ENCODE measurements at places on chromosomes 2 and 18.

GRCh38 chr2:150450765-150451164 lies 36.7 kb downstream of the RND3 start:
- DNase-seq, result no peak

DNA sequence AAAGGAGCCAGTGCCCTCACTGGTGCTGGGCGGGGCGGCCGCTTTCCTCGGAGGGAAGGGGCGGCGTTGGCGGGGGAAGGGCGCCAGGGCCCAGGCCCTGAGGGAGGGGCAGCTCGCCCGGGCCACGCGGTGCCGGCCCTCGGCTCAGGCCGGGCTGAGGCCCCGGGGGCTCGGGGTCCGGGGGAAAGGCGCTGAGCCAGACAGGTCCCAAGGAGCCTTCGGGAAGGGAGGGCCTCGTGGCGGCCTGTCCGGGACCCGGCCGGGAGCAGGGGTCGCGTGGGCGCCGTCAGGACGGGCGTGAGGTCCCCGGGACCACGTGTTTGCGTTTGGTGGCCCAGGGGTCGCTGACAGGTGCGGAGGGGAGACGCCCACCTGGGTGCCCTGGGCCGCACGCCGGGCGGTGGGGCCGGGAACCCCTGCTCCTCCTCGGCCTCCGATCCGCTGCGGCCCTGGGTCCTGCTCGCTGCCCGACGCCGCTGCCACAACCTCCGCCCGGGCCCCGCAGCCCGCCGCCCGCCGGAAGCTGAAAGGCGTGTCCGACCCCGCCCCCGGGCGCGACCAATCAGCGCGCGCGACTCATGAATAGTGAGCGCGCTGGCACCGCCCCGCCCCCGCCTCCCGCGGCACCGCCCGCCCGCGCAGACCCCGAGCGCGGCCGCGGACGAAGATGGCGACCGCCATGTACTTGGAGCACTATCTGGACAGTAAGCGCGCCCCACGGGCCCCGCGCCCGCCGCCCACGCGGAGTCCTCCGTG lies at the start of gene ING5:
TSS of gene ING5 (plus strand) at position 641 of the 756 bp plus-strand sequence. CDS start at position 668, 27 bp downstream.
- DNase-seq, result peak; percentile 96

DNA sequence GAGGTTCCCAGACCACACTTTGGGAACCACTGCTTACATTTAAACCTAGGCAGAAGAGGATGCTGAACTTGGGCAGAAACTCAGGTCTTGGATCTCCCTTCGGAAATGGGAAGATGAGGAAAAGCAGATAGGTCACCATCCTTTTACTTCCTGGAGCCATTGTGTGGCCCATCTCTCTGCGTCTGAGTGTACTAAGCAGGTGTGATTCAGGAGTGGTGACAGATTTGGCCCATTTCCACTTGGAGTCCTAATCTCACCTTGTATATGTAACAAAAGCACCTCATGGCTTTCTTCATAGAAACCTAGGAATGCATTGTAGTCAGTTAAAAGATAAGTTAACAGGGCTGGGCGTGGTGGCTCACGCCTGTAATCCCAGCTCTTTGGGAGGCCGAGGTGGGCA lies 71.0 kb downstream of the PRKCE start:
- DNase-seq, result no peak

DNA sequence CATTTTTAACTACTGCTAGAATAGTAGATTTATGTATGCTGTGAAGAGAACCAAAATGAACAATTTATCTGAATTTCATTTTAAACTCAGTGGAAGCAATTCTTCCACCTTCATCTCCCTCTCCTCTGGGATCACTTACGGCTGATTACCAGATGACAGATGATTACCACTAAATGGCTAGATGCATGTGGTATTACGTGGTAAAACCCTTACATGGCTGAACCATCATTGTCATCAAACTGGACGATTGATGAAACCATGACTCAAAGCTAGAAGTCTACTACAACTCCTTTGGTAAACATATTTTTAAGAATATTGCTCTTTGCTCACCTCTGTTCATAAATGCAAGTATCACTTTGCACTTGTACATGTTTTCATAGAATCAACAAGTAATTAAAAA lies 48.5 kb upstream of the DOCK10 start:
- no peak for DNase-seq

GRCh38 chr2:230161184-230161583 lies 58.6 kb downstream of the SP110 start:
- DNase-seq, result no peak

DNA sequence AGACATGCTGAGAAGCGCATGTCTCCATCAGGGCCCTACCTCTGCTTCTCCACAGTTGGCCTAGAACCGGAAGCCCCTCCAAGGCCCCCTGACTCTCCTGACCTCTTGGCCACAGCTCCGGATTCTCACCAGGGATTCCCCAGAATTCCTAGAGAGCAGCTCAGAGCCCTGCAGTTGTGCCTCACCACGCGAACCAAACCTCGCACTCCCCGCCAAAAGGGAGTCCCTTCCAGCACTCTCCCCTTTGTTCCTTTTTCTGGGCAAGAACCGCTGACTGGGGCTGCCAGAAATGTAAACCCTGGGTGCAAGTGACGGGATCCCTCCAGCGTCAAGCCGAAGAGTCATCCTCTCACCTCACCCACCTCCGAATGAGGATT lies 36.7 kb downstream of the AFF3 start:
- no peak for DNase-seq

DNA sequence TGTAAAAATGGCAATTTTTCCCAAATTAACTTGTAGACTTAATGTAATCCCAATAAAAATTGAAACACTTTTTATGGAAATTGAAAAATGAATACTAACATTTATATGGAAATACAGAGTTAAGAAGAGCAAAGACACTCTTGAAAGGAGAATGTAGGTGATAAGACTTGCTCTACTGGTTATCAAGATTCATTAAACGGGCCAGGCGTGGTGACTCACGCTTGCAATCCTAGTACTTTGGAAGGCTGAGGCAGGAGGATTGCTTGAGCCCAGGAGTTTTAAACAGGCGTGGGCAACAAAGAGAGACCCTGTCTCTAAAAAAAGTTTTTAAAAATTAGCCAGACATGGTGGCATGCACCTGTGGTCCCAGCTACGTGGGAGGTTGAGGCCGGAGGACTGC lies 29.5 kb upstream of the ZNF396 start:
- DNase-seq, result no peak

GRCh38 chr2:230772156-230772555 lies 59.5 kb downstream of the CAB39 start:
- no peak for DNase-seq

GRCh38 chr18:68176901-68177300 lies 538.0 kb downstream of the TMX3 start:
- DNase-seq, result no peak

DNA sequence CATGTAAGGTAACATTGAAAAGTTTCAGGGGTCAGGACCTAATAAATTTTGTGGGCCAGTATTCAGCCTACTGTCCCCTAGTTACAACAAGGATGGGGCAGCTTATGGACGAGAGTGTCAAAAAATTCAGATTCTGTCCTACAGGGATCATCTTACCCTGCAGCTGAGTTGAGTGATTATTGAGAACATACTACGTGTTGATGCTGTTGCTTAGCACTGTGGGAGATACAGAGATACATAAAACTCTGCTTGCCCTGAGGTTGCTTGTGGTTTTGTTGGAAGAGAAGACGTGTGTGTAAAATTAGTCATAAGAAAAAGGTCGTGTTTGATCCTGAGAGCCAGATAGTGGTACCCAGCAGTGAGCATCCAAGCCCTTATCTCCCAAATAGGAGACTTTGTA lies 253.2 kb downstream of the NEDD4L start:
- peak; percentile 51 for DNase-seq

DNA sequence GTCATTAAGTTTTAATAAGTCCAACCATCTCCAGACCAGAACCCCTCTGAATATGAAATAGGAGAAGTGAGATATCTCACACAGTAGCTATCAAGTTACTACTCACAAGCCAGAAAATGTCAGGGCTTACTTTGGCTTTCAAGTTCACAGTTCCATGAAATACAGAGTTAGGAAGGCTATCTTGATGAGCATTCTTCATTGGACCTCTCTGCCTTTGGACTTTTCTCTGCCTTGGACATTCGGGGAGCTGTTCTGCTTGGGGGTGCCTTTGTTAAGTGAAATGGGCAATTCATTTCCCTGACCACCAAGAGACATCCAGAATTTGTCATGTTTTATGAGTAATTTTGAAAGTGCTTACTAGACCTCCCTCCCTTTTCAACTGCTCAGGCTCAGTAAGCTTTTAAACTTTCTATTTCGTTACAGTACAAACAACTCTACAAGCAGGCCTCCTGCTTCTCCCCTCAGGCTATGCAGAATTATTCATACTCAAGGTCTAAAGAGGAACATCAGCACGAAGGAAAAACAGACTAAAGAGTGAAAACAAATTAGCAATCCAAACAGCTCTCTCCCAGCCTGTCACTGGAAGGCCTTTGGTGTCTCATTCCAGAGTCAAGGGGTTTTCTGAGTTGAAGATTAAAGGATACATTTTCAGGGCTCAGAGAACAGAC lies 95.3 kb downstream of the MREG start:
- no peak for DNase-seq

- no peak for DNase-seq
These were observed 14.6 kb upstream of the MCM6 start for GRCh38 chr2:135890835-135891234.

DNA sequence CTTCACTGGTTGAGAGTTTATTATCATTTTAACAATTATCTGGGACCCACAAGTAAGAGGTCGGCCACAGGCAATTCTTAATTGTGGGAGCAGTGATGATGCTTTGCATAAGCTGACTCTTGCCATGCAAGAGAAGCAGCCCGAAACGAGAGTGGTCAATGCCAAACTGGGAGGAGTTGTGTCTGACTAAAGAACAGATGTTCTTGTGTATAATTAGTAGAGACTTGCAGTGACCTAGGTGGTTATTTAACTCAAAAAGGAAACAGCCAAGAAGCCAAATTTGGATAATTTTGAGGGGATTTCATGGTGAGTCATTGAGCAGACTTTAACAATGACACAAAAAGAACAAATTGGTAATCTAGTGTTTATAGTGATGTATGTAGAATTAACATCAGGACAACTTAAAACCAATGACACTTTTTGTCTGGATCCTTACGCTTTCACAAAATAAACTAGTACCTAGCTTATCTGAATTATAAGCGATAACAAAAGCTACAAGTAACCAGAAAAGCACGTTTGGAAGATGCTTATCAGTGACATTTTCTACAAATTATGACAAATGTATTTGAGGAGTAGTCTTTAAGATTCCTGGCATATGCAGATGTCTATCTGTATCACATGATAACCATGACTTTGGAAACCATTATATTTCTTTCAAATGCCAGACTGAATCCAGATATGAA lies 184.7 kb upstream of the DLGAP1 start:
- no peak for DNase-seq

DNA sequence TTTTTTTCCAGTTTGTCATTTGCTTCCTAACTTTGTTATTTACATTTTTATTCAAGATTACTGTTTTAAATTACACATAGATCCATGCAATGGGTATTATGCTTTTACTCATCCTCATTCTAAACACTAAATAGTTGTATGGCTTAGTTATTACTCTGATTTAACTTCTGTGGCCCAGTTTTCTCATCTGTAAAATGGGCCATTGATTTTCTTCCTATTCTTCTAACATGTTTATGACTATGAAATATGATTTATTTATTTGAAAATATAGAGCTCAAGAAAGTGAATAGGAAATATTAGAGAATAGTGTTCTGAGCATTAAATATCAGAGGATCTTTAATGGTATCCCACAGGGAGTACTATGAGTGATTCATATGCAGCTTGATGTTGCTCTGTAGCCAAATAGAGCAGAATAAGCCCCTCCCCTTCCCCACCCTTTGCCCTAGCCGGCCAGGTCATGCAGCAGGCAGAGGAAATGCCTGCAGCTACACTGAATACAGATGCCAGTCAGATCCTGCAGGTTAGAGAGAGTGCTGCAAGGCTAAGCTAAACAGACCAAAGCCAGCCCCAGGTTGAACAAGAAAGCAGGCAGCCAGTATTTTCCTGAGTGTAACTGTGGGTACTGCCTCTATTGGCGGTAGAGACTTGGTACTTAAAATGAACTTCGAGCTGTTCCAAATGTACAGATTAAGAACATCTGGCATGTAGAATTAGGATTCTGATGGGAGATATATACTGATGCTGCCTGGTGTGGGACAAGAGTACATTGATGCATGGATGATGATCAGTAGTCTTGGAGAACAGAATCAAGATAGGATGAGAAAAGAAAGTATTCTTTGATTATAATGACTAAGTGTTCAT lies 11.7 kb upstream of the ACYP2 start:
- DNase-seq, result peak; percentile 17

DNA sequence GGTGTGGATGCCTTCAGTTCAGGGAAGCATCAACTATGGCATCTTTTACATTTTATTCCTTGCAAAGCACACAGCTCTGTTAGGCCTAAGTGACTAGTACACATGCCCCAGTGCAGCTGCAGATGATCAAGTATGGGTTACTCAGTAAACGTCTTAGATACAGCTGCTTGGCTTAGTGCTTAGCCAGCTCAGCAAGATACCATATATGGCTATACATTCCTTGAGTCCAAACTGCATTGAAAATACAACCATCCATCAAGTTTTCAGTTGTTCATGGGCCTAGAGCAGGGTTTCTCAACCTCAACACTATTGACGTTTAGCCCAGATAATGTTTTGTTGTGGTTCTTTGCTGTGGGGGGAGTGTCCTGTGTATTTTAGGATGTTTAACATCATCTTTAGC lies 769.9 kb downstream of the TSN start:
- DNase-seq, result no peak

- DNase-seq, result no peak
These were observed 127.6 kb downstream of the DYM start for GRCh38 chr18:49332706-49333406.

GRCh38 chr18:9550429-9550828 lies 63.9 kb downstream of the PPP4R1 start:
- DNase-seq, result no peak

- DNase-seq, result no peak
These were observed 2.9 kb downstream of the ITPRID2 start for GRCh38 chr2:181894381-181894780.

DNA sequence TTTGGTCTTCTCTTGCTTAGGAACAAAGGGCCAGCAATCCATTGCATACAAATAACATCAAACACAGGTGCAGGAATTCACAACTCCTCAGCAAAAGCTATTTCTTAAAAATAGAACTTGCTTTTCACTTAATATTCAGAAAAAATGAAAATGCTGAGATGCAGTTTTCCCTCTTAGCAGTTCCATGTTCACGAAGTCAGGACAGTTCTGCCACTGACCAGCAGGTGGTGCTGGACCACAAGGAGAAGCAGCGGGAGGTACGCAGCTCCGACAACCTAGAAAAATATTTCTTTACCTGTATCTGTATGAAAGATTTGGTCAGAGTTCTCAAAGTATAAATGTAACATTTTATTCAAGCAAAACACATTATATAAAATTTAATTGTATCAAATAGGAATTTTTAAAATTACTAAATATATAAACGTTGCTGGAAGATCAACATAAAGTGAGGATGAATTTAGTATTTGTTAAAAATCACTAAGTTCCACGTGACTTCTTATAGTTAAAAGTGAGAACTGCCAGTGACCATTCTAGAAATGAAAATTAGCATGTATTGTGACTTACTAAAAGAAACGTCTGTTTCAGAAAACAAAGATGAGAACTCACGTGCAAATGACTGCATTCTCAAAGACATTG lies 48.8 kb downstream of the ADNP2 start:
- peak; percentile 54 for DNase-seq
